ENCODE measurements at places on chromosomes 11 and 22.

- no peak for DNase-seq
These were observed 562.1 kb downstream of the TBC1D22A start for GRCh38 chr22:47324435-47324990.

DNA sequence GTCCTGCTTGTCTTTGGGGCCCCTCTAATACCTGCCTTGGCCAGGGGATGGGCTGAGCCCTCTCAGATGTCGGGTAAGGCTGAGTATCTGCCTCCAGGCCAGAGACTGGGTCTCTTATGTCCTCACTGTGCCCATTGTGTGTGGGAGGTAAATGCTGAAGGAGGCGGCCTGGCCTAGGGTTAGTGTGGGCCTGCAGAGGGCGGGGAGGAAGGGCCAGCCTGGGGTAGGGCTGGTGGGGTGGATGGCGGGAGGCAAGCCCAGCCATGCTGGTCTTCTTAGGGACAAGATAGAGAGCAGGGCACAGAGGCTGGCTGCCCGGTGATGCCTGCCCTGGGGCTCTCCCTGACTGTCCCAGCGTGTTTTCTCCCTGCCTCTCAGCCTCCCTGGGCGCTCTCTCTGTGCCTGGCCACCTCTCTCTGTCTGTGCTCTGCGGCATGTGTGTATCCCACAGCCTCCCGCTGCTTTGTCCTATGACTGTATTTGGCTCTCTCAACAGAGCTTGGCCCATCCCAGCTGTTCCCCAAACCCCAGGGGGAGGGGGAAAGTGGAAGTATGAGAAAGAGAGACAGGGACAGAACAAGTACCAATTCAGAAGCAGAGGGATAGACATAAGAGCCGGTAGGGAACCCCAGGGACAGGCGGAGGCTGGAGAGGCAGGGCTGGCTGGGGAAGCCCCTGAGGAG is 57.0 kb downstream of the PDE2A start:
- no peak for DNase-seq

GRCh38 chr22:45163099-45163450 is 650 bp upstream of the NUP50 start:
- DNase-seq, result no peak

- DNase-seq, result no peak
These were observed 8.1 kb downstream of the SHISA8 start for GRCh38 chr22:41906822-41907221.

DNA sequence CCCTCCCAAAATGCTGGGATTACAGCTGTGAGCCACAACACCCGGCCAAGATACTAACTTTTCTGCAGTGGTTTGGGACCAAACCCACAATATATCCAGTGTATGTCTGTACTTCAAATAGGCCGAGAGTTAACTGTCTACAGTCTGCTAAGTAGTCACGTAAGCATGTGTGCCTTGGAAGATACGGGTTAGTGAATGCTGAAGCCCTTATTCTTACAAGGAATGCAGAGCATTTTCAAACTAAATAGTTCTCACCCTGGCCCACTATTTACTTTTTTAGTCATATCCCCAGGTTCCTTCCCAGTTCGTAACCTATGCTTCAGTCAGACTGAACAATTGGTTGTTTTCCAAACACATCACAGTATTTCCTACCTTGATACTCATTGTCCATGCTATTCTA is 176.0 kb downstream of the WNT11 start:
- no peak for DNase-seq

GRCh38 chr22:24409707-24410106 is 17.7 kb upstream of the ADORA2A start:
- no peak for DNase-seq

DNA sequence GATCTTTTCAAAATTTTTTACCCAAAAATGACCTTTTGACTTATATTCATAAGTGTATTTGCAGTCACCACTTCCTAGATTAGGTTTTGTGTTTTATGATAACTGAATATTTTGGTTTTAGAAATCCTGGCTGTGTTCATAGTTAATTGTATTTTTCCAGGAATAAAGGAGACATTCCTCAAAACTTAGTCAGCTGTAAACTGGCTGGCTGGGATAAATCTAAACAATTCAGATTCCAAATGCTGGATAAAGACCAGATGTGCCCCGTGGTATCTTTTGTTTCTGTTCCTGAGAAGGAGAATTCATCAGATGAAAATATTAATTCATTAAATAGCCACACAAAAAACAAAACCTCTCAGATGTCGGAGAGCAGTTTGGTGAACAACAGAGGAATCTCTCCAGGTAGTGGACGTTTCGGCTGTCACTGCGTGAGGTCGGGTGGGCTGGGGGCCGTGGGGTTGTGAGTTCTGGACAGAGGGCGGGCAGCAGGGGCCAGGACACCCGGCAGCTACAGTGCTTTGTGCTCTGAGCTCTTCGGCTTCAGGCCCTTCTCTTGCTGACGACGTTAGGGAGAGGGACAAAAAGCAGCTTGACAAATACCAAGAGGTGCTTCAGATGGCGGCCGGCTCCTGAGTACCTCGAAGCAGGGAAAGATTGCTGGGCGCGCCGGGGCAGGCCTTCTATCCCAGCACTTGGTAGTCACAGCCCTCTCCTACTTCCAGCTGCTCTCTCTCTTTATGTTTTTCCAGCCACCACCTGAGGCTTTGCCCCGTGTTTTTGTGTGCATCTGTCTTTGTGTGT is 24.6 kb downstream of the MOV10L1 start:
- DNase-seq, result no peak

- DNase-seq, result no peak
These were observed 299.6 kb upstream of the NCAM1 start for GRCh38 chr11:112661571-112661970.

DNA sequence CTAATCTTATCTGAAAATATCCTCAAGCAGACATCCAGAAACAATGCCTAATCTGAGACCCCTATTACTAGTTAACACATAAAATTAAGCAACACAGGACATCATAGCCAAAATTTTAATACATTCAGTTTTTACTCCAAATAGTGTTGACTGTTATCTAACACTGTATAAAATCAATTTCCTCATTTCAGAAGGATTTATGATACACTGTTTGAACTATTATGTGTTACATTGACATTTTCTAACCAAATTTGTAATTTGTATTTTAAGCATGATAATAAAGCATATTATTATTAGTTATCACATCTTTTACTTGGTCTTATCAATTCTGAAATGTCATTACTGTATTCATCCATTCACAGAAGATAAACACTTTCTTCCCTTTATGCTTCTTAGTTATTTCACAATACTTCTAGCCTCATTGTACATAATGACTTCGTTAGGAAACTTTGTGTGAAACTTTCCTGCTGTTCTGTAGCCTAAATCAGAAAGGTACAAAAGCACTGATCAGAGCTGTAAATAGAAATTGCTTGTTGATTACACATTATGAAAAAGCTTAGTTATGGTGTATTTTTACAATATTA is 1248.9 kb downstream of the JRKL start:
- DNase-seq, result no peak

DNA sequence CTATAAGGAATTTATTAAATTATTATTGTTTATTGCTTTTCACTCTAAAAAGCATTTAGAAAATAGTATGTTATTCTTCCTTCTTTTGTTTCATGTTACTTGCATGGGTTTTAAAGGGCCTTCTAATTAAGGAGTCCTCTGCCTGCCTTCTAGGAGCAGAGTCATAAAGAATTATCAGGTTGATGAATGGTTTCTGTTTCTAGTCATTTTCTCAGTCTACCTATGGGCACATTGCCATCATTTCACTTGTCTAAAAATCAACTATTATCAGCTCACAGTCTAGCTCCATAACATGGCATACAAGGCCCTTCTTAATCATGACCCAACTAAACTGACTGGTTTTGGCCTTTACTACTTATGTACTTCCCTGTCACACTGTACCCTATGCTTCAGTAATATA is 16.2 kb downstream of the DYNC2H1 start:
- no peak for DNase-seq

- DNase-seq, result no peak
These were observed 101.3 kb downstream of the TBC1D22A start for GRCh38 chr22:46863794-46864193.

- no peak for DNase-seq
These were observed 44.6 kb downstream of the SERGEF start for GRCh38 chr11:17968206-17968605.

DNA sequence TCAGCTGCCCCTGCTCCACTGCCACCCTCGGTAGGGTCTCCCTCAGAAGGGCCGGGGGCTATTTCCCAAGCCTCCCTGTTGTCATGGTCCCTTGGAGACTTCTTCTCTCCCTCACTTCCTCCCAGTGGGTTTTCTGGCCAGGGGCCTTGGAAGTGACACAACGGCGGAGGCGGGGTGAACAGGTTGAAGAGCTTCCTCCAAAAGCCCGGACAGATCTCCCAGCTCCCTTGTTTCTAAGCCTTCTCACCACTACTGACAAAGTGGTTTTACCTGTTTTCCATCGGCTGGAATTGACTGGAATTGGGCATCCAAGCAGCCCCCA is 14.5 kb downstream of the MYH9 start:
- no peak for DNase-seq

DNA sequence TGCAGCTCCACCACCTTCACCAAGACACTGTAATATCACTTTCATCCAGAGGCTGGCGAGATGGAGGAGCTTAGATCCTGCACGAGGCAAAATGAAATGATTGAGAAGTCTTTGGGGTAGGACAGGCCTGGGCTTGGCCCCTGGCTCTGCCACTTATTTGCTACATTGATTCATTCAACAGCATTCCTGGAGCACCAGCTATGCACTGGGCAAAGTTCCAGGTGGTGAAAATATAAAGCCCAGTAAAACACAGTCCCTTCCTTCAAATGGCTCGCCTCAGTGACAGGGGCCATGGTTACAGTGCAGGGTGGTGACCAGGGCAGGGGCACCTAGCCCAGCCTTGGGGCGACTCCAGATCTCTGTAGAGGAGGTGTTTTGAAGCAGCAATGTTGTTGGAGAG is 19.7 kb downstream of the ALX4 start:
- DNase-seq, result no peak

DNA sequence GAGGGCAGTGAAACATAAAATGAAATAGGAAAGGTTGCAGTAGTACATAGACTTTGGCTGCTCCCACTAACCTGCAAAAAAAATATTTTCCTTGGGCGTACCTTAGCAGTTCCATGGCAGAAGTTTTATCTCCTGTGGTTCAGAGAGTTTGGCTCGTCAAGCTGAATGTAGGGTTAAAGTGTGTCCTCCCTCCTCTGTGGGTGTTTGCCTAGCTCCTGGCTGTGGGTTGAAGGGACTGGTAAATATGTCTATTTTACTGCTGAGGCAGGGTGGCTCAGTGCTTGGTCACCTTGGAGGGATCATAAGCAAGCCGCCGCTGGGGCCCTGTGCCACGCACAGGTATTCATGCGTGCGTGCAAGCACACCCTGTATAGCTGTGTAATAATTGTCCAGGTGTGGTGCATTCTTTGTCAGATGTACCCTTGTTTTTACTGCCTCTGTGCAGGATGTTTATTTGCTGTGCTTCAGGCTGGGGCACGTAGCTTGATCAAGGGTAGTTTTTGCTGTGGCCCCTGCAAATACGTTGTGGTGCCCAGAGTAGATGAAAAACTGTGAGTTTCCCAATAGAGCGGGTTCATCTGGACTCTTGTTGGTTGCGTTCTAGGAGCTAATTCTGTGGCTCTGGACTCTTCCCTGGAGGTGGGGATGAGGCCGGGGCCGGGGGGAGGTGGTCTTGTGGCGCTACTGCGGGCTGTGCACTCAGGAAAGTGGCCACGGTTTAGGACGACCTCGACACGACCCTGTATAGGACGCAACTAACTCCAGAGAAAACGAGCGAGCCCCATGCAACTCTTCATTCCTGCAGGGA is 732 bp upstream of the SORL1 start:
- no peak for DNase-seq

DNA sequence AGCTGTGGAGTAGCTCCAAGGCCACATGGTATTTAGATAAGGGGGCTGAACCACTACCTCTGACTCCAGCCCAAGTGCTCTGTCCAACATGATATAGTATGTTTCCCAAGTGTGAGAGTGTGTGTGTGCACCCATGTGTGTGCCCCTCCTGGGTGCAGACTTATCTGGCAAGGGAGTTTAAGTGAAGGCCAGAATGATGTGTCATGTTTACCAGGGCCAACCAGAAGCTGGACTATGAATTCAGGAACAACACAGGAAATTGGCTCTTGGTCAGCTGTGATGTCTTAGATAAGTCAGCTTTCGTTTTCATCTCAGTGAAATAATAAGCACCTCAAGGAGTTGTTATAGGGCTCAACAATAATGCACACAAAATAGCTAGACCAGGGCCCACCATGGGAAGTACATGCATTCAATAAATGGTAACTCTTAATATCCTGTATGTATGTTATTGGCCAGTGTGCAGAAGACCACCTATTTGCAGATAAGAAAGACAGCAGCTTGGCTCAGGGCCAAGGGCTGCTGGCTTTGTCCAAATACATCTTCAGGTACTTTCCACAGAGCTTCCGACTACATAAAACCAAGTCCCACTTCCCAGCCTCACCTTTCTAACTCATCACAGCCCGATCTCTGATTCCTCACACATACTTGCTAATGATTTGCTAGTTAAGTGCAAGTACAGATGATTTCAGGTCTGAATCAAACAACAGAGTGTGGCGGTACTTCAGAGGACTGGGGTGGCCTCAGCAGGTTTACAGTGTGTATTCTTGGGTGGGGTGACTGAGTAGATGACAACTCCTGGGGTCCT is 120.9 kb downstream of the ME3 start:
- DNase-seq, result no peak
